Hematopoietic multipotent progenitor cell treated with erythropoietin and hydrocortisone succinate and interleukin-3 and kit ligand, for 6 days (in vitro differentiated cells): ENCODE measurements at places on chromosomes 11 and 22.

DNA sequence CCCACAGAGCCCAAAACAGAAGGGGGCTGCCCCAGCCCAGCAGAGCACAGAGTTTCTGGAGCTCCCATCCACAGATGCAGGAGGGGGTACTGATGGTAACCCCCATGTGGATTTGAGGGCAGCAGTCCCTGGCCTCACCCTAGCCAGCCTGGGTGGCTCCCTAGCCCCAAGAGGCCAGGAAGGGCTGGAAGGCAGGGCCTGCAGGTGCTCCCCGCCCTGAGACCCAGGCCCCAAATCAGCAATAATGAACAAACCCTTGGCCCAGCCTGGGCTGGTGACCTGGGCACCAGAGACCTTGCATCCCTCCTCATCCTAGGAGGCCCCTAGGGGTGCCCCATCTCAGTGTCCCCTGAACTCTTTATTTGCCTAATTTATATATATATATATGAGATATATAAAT lies 61.6 kb downstream of the MORC2 start:
- no peak for DNase-seq

GRCh38 chr11:62909107-62909894 lies 11.9 kb downstream of the CHRM1 start:
- DNase-seq = peak; percentile 63

GRCh38 chr22:39446239-39446721 lies 10.5 kb upstream of the MGAT3 start:
- DNase-seq = peak; percentile 74

DNA sequence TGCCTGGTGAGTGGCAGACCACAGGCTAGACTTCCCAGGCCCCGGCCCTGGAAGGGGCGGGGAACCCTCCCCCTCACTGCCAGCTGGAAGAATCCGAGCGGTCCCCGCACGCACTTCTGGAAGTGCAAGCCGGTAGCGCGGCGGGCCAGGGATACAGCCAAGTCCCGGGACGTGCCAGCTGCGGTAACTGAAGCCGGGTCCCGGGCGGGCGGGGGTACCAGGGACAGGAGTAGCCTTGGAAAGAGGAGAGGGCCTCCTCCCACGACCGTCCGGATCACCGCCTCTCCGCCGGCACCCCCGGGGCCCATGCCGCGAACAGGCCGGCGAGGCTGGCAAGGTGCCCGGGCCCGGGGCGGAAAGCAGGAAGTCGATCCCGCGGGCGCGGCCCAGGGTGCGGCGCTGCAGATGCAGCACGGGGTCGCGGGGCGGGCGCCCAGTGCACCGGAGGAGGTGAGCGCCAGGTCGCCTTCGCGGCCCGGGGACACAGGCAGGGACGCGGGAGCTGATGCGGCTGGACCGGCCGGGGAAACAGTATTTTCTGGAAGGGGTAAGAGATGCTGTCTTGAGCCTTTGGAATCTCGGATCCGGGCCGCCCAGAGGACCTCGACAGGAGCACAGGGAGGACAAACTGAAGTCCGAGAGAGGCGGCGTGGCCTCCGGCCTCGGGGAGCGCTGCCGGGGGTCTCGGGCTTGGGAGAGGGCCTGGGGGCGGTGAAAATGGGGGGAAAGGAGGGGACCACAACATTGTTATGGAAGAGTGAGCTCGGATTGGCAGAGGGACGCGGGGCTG lies 783 bp upstream of the SLC35C1 start:
- DNase-seq = peak; percentile 74

GRCh38 chr11:9656864-9657263 lies 7.0 kb upstream of the SWAP70 start:
- DNase-seq = no peak
